NCI-H1694 treated with DMSO at 0.1 percent for 48 hours (cell line): ENCODE measurements at places on chromosomes 2 and 18.

GRCh38 chr18:64785686-64786085 lies 636.8 kb upstream of the LINC00305 start:
- no peak for DNase-seq

- DNase-seq, result no peak
Measured at GRCh38 chr2:886072-887022, 64.3 kb upstream of the SNTG2 start.

- DNase-seq, result no peak
Measured at GRCh38 chr2:99841749-99842148, 300.6 kb downstream of the AFF3 start.

- no peak for DNase-seq
Measured at GRCh38 chr18:62938487-62938886, 223.1 kb downstream of the PHLPP1 start.

DNA sequence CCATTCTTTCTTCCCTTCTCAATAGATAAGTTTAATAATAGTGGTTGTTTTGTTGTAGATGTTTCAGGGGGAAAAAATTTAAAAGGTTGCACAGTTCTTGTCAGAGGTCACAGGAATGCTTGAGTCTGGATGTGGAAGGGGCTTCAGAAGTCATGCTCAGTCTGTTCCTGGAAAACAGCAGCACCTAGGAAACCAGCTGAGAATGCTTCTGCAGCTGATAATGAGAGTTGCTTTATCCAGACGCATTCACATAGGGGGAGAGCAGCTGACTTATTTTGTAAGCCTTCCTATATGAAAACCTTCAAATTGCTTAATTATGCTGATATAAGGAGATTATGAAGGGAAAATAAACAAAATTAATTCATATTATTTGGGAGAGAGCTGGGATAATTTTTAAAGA lies 235.5 kb downstream of the GULP1 start:
- no peak for DNase-seq

DNA sequence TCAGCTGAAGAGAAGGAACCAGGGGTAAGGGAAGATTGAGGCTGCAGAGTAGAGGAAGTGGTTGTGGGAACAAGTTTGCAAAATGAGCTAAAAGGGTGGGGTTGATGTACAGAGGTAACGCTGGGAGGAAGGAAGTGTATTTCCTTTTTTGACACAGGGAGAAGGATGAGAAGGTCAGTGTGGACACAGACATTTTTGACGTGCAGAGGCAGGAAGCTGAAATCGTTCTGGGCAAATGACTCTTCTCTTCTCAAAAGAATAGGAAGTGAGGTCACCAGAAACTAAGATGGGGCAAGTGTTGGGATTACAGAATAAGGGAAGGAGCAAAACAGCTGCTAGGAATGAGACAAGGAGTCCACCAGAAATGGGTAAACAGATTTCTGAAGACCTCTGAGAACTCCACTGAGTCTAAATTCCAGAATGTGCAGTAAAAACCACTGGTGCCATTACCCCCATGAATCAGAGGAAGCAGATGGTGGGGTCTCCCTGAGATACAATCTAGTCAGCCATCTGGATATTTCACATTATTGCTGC lies 20.0 kb upstream of the RNF149 start:
- DNase-seq, result peak; percentile 48

DNA sequence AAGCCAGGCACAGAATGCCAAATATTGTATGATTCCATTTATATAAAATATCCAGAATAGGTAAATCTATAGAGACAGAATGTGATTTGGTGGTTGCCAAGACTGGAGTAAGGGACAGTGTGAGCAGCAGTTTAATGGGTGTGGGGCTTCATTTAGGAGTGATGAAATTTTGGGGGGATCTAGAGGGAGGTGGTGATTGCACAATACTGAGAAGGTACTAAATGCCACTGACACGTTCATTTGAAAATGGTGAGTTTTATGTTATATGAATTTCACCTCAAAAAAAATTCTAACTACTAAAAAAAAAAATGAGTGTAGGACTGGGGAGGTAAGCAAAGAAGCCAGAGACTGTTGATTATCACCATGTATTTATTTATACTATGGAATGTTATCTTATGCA lies 974.5 kb upstream of the ZEB2 start:
- DNase-seq, result no peak

- DNase-seq, result no peak
Measured at GRCh38 chr2:19350678-19351401, 7.6 kb downstream of the OSR1 start.

GRCh38 chr2:239394978-239395377 lies 5.8 kb downstream of the HDAC4 start:
- no peak for DNase-seq

DNA sequence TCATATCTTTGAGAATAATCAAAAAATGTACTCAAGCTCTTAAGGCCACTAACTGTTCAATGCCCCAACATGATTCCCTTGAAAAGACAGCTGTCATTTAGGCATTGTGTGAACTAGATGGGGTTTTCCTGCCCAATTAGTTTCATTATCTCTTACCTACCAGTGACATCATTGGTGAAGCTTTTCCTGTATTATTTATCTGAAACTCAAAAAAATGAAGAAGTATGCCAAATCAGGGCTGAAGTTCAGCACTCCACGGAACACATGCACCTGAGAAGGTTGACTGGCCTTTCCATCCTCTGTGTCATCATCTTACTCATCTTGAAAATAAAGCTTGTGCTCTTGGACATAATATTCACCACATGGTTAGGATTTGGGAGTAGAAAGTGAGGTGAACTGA lies 126.4 kb downstream of the TXNL1 start:
- no peak for DNase-seq
